ENCODE measurements at places on chromosomes 4 and X. TPM values are rescaled to one million over a fixed set of nuclear protein-coding genes. Genes with fewer than 3 reads are reported as not detected.

Gene P2RY4
- 0.44 TPM for total RNA-seq

DNA sequence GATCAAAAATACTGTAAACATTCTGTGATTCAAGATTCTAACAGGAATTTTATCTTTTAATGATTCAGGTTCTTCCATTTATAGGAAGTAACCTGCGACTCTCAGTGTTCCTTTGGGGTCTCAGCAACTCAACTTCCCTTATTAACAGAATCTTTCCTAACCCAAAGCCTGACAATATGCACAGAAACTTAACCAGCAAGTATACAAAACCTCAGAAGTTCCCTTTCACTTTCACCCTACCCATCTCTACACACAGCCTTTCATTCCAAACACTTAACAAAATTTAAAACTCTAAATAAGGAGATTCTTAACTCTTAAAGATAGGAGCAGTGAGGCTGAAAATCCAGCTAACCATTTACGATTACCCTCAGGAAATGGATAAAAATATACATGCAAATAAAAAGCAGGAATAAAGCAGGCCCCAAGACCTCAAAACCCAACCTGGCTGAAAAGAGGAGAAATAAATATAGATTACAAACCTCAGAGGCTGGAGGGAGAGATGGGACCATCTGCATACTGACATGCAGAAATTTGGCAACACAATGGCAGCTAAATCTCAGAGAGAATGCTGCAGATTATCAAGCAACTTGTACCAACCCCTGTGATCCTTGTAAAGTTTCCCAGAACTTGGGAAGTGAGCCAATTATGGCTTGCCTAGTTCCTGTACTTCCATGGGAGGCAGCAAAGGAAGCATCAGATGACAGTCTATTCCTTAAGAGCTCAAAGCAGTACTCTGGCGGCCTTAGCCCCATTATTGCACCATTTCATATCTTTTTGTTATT, 101.0 kb downstream of the ATP11C start:
- DNase-seq = no peak

DNA sequence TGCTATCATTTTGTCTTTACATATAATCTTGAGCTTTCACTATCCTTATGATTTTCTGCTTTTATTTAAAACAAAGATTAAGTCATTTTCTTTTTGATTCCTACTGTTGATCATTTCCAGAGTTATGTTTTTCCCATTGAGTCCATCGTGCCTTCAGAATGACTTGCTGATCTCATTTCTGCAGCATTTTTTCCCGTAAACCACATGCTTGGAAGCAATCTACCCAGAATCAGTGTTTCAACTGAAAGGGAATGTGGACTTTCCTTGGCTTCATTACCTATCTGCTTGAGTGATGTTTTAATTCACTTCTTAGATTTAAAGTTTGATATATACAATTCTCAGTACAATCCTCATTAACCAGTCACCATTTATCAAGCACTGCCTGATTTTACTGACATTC, 192.4 kb upstream of the FSTL5 start:
- no peak for DNase-seq

GRCh38 chr4:127410644-127411043, 222.1 kb upstream of the INTU start:
- no peak for DNase-seq

- peak; percentile 76 for DNase-seq
These were observed 58.6 kb upstream of the ZC4H2 start for GRCh38 chrX:65034668-65035445.

Gene IGFBP7
- total RNA-seq = not detected

DNA sequence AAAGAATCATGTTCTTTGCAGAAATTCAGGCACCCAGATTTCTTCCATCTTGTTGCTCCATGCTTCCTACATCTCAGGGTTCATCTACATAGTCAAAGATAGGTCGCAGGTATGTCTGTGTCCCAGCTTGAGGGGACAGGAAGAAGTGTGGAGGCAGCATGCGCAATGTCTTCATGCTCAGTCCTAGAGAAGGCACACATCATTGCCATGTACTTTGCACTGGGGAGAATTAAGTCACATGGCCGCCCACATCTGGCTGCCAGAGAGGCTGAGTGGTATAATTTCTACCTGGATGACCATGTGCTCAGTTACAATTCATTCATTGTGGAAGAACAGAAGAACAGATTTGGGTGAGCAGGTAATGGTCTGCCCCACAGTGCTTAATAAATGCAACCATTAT, 54.1 kb downstream of the GAB1 start:
- no peak for DNase-seq

Gene HERC5
- 4.8 TPM for total RNA-seq

Gene PRRG3
- total RNA-seq = not detected

Gene SULT1E1
- not detected for total RNA-seq

DNA sequence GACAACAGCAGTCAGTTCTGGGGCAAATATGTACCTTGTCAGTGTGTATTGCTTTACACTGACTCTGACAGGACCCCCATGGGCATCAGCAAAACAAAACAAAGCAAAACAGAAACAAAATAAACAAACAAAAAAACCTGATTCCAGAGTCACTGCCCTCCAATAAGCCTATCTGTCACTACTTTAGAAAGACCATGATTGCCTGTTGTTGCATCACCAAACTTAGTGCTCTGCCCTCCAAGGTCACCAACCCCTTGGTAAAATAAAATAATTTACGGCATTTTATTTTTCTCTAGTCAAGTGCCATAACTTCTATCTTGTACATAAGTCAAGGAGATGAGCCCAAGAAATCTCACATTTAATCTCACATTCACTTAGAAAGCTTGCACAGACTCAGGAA, 120.9 kb upstream of the ADAMTS3 start:
- DNase-seq = no peak

Gene CXCL3
- total RNA-seq = not detected

GRCh38 chr4:139654516-139654915, 11.1 kb upstream of the MGST2 start:
- DNase-seq = no peak

DNA sequence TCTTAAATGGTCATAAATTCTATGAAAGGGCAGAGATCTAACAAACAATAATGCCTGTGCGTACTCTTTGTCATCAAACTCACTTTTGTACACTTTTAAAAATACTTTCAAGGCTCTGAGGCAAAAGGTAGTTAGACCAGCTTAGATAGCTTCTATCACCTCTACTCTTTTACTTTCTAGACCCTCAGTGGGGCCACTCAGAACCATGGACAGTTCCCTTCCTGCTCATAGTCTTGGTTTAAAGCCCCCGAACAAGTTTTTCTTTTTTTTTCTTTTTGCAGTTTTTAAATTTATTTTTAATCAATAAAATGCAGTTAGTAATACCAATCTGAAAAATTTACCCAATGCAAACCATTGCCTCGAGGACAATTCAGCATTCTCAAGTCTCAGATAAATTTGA, 460.5 kb upstream of the CNKSR2 start:
- no peak for DNase-seq

Gene GUCY2F
- not detected for total RNA-seq

GRCh38 chr4:3296651-3297050, 3.8 kb downstream of the RGS12 start:
- DNase-seq = no peak

GRCh38 chr4:20084488-20084887, 167.2 kb upstream of the SLIT2 start:
- DNase-seq = no peak

Gene MAGEC3
- not detected for total RNA-seq

- DNase-seq = no peak
These were observed 7.5 kb downstream of the CD99 start for GRCh38 chrX:2698604-2699003.

Gene EDA2R
- total RNA-seq = 0.15 TPM

- DNase-seq = no peak
These were observed 14.8 kb downstream of the ADGRA3 start for GRCh38 chr4:22500831-22501714.

GRCh38 chrX:9390693-9391368, 74.0 kb upstream of the TBL1X start:
- no peak for DNase-seq

Gene TENM3
- total RNA-seq = not detected

DNA sequence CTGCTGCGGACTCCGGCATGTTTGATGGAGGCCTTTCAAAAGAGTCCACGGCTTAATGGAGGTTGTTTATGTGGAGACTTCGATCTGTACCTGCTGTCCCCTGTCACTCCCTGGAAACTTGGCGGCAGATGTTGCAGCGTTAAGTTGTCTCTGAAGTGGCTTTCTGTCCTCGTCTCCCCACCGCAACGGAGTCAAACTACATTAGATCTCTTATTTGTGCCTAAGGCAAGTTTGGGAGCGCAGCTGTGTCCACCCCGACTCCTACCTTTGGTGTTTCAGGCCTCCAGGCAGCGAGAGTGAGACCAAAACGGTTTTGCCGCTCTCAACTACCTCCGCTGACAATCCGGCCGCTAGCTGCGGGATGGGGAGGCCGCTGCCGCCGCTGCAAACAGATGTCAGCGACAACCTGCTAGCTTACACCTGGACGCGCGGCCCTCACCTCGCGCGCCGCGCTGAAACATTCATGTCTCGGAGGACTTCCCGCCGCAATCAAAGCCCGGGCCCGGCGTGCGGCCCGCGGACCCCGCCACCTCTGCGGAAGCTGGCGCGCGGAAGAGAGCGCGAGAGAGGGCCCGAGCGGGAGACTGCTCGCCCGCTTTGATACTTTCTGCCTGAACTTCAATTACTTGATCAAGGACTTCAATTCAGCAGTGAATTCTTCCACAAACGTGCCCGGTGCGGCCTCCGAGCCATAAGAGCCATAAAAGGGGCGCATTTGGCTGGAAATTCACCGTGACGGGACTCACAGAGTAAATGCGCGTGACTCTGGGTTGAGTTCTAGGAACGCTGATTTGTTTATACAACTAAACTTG, 108.4 kb downstream of the ANTXR2 start:
- no peak for DNase-seq

Gene SMIM10
- total RNA-seq = 1.3 TPM

DNA sequence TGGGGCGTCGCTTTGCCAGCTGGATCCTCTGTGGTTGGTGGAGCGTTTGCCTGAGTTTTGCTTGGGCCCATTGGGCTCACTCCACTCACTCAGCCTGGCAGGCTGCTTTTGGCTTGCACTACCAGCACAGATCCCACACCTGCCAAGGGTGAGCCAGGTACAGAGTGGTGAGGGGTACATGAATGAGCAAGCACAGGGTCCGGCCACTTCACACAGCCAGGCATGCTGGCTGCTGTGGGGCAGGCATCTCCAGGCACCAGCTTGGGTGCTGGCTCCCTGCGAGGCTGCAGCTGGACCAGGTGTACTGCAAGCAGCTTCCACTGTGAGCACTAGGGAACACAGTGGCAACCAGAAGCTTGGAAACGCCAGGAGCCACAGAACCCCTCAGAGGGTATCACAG, 60.1 kb upstream of the NPNT start:
- no peak for DNase-seq

GRCh38 chr4:25207997-25208396, 25.8 kb upstream of the PI4K2B start:
- no peak for DNase-seq

DNA sequence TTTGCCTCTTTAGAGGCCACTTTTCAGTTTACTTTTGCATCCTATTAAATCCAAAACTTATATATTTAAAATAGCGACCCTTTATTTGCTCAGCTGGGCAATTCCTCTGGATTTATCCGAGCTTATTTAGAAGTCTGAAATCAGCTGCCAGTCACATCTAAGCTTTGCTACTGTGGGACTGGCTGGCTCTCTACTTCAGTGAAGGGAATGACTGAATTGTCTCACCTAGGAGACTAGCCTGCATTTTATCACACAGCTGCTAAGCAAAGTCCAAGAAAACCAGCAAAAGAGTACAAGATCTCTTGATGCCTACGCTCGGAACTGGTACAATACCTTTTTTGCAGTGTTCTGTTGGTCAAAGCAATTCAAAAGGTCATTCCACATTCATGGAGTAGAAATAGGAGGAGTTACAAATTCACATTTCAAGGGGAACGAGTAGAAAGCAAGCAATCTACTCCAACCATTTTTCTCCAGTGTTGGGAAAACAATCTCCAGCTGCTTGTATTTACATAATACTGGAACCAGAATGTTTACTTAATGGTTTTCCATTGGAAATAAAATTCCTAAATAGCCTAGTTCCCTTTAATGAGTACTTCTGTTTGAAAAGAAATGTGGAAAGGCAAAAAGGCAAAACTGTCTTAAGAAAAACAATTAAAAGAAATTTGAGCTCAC, 160.2 kb downstream of the MAGEB5 start:
- no peak for DNase-seq

Gene NONO
- total RNA-seq = 398 TPM

GRCh38 chr4:92021203-92021602, 282.6 kb upstream of the GRID2 start:
- no peak for DNase-seq

DNA sequence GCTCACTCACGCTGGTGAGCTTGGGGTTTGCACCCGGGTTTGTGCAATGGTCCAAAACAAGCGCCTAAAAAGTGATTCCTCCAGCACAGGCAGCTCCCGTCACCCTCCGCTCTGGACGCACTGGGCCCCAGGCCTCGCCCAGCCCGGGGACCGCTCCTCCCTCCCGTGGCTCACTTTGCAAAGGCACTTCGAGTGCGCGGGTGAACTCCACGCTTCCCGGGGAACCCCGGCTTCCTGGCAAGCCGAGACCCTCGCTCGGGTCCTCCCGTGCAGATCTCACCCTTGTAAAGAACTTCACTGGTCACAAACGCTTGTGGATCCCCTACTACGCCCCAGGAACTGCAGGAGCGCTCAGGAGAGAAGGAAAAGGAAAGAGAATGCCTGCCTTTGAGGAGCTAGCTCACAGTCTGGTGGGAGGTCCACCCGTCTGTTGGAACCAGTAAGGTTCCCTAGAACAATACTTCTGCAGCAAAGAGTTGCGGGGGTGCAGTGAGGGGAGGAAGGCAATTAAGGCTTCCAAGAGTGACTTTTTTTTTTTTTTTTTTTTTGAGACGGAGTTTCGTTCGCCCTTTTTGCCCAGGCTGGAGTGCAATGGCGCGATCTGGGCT, at the start of gene CTPS2:
TSS of gene CTPS2 (minus strand) at position 122 of the 608 bp plus-strand sequence. CDS start 9,767 bp downstream, outside the sequence.
- no peak for DNase-seq

- DNase-seq = no peak
These were observed 239.0 kb upstream of the JADE1 start for GRCh38 chr4:128570387-128570975.

DNA sequence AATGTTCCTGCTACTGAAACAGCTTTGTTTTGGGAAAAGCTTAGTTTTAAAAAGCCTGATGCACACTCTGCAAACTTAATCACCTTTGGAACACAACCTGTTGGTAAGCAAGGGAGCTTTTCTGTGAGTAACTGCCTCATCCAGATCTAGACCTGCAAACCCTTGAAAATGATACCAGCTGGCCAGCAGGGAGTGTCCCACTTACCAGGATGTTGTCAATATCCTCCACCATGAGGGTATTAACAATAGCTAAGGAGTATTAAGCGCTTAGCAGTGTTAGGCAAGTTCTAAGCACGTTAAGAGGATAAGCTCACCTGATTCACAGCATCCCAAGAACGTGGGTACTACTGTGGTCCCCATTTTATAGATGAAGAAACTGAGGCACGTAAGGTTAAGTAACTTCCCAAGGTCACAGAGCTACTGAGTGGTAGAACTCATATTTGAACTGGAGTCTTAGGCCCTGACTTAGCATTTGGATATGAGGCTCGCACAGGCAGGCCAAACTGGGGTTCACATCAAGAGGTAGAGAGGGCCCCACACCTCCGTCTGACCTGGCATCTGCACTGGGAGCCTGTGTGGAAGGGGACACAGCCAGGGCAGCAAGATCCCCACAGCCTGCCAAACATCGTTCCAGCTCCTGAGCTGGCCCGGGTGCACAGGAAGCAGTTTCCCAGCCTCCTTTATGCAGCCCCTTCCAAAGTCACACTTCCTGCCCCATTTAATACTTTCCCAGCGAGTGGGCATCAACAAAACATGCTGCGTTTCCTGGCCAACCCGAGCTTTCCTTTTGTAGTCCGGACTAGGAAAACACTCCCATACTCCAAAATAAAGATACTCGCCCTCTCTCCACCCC, 32.7 kb downstream of the IRF2 start:
- DNase-seq = no peak

All from activated B cell treated with CpG ODN at 0.5 μM for 24 hours (primary cell).